ENCODE measurements at places on chromosomes 1 and 21. TPM values are rescaled to one million over a fixed set of nuclear protein-coding genes. Genes with fewer than 3 reads are reported as not detected.

- no peak for DNase-seq
Measured at GRCh38 chr1:29113413-29114117, 10.1 kb downstream of the TMEM200B start.

GRCh38 chr1:28530456-28530855, 22.4 kb upstream of the TRNAU1AP start:
- DNase-seq, result no peak

- DNase-seq, result no peak
Measured at GRCh38 chr1:39450956-39451606, 40.4 kb upstream of the BMP8A start.

- no peak for DNase-seq
Measured at GRCh38 chr21:41317458-41317857, 857 bp downstream of the FAM3B start.

GRCh38 chr1:70583522-70583921, 172.5 kb downstream of the CTH start:
- no peak for DNase-seq

DNA sequence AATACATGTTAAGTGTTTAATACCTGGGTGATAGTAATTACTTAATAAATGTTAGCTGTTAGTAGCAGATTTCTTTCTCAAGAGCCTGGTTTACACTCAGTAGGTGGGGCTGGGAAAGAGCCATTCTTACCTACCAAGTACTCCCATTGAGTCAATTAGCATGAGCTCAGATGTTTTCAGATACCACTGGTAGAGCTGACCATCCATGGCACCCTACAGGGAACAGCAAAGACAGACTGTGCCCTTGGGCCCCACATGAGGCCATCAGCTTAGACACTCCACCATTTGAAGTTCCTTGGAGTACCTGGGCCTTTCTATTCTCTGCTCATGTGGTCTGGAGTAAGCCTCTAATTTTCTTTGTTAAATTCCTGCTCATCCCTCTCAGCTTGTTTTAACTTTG, 179.3 kb downstream of the CACNA1E start:
- no peak for DNase-seq

GRCh38 chr1:3529099-3529729, 74.7 kb downstream of the ARHGEF16 start:
- no peak for DNase-seq

GRCh38 chr1:204349602-204350001, 10.1 kb downstream of the PLEKHA6 start:
- DNase-seq, result no peak

DNA sequence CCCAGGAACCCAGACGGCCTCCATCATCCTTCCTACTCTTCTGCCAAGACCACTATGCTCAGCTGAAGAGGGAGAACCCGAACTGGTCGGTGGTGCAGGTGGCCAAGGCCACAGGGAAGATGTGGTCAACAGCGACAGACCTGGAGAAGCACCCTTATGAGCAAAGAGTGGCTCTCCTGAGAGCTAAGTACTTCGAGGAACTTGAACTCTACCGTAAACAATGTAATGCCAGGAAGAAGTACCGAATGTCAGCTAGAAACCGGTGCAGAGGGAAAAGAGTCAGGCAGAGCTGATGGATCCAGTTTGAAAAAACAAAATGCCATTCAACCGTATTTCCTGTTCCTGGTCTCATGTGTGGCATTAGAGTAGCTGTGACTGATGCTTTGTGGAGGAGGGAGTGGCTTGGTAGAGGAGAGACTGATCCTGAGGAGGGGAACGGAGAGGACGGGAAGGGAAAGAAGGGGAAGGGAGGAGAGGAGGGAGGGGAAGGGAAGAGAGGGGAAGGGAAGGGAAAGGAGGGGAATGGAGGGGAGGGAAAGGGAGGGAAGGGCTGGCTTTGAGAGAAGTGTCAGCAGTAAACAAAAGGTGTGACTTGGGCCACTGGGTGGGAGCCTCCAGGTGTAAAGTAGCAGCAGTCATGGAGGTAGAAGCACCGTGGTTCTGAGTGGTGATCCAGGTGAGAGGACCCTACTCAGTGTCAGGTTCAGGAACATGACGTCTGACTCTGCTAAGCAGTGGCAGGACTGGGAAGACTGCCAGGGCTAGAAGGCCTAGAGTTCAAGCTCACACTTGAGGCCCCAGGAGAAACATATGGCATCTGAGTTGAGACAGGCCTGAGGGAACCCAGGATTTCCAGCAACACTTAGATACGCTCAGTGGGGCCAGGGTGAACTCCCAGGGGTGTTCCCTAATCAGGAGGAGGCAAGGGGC, 846 bp downstream of the HMGB4 start:
- DNase-seq, result no peak

DNA sequence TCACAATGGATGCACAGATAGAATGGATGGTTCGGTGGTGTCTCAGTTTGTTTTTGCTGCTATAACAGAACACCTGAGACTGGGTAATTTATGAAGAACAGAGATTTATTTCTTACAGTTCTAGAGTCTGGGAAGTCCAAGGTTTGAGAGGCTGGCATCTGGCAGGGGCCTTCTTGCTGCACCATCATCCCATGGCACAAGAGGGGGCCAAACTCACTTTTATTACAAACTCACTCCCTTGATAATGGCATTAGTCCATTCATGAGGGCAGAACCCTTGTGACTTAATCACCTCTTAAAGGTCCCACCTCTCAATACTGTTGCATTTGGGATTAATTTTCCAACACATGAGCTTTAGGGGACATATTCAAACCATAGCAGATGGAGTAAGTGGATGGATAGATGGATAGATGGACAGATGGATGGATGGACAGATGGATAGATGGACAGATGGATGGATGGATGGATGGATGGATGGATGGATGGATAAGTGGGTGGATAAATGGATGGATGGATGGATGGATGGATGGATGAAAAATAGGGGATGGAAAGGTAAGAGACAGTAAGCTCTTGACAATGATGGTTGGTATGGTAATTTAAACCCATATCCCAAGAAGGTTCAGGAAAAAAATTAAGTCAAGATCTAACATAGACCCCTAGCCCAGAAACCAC, 16.5 kb downstream of the CAMK2N1 start:
- no peak for DNase-seq

GRCh38 chr1:959731-960362, 537 bp upstream of the KLHL17 start:
- DNase-seq, result no peak

- no peak for DNase-seq
Measured at GRCh38 chr1:178997428-178997827, 28.3 kb upstream of the FAM20B start.

DNA sequence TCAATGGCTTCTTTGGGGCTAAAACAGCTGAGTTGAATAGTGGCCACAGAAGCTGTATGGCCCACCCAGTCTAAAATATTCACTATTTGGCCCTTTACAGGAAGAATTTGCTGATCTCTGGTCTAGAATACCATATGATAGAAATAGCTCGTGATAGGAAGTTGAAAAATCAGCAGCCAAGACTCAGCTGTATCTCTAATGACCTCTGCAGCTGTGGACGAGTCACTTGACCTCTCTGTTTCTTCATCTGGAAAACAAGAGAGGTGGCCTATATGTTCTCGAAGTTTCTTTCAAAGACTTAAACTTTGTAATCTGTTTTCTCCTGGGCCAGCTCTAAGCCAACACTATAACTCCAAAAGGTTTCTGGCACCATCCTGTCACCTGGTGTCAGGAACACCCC, 129.2 kb downstream of the ZBTB18 start:
- no peak for DNase-seq

DNA sequence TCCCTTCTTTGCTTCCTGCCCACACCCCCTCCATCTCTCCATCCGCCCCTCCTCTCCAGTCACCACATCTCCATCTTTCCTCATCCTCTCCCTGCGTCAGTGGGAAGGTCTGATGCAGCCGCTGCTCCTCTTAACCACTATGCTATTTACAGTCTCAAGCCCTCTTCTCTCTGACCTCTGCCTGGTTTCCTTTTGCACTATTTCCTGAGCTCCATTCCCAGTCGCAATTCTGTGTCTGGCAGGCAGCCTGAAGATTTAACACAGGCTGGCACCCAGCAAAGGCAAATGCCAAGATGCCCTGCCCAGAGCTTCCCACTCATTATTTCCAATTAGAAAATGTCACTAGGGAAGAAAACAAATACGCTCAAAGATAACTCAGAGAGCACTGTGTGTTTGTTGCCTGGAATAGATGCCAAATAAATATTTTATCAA, 89.6 kb upstream of the LPGAT1 start:
- DNase-seq, result no peak

DNA sequence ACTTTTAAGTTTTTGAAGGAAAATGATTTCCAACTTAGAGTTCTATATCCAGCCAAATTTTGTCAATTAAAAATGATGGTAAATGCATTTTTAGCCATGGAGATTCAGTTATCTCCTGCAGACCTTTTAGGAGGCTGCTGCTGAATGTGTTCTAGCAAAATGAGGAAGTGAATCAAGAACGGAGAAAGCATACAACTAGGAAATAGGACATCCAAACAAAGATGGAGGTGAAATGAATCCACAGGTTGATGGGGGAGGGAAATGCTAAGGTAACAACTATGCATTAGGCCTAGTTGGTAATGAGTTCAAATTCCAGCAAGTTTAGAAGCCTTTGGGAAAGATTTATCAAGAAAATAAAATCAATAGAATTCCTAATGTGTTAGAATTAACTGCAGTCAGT, 80.5 kb downstream of the FNBP1L start:
- no peak for DNase-seq

- DNase-seq, result no peak
Measured at GRCh38 chr1:232178191-232178590, 451.7 kb downstream of the SIPA1L2 start.

- no peak for DNase-seq
Measured at GRCh38 chr1:74426208-74426937, 86.0 kb downstream of the LRRC53 start.

- DNase-seq, result no peak
Measured at GRCh38 chr1:244874974-244875579, 10.7 kb upstream of the HNRNPU start.

GRCh38 chr1:117683571-117684285, 77.9 kb downstream of the TENT5C start:
- no peak for DNase-seq

DNA sequence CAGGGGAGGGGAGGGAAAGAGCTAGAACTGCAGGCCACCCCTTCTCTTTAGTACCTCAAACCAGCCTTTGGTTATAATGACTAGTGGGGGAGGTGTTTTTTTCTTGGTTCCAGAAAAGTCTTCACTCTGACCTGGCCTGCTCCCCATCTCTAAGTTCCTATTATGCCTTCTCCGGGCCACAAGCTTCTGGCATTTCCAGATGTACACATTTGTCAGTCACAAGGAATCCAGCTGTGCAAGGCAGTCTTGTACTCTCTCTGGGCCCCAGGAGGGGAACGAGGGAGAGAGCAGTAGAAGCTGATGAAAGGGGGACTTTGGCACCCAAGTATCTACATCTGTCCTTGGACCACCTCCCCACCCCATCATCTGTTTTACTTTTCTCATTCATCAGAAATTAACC, 2.7 kb upstream of the FALEC start:
- no peak for DNase-seq

DNA sequence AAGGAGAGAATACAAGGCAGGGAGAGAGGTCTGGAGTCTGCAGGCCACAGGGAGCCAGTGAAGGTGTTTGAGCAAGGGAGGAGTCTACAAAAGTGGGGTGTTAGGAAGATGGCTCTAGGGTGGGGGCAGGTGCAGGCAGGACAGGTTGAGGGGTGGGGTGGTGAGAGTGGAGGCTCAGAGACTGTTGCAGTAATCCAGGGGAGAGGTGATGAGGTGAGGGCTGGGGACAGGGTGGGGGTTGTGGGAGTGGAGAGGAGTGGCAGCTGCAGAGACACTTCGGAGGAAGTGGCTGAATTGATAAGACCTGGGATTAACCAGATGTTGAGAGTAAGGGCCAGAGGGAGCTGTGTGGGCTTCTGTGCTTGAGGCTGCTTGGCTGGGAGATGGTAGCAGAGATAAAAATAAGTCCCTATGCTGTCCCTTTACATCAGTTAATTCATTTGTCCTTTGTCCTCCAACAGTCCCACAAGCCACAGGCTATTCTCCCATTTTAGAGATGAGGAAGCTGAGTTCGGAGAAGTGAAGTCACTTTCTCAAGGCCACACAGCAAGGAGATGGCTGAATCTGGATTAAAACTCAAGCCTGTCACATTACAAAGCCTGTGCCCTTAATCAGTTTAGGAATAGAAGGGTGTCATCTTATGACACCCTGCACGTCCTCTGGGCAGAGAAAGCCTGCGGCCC, 54.8 kb upstream of the SYNC start:
- DNase-seq, result no peak

- DNase-seq, result no peak
Measured at GRCh38 chr1:29934255-29934772, 698.0 kb downstream of the PTPRU start.

- no peak for DNase-seq
Measured at GRCh38 chr1:38095454-38095931, 48.9 kb upstream of the POU3F1 start.

GRCh38 chr1:245375789-245376460, 221.1 kb downstream of the KIF26B start:
- no peak for DNase-seq

DNA sequence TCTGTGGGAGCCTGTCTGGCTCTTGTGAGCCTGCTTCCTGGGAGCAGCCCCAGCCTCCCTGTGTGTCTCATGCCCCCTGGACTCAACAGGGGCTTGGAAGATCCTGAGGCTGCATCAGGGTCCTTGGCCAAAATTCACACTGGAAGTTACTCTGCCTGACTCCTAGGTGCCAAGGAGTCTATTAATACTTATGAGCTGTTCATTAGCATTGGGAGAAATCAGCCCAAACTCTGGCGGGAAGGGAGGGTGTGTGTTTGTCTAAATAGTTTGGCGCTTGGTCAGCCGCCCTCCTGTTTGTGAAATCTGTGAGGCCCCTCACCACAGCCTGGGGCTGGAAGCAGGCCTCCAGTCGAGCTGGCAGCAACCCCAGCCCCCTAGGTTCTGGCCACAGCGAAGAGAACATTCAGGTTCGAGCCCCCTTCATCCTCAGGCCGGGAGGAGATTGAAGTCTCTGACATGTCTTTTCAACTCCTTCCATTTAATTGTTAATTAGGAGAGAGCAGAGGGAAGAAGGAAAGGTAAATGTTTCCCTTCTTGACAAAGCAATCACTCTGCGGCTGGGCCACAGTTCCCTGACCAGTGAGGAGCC, 82.1 kb upstream of the F3 start:
- no peak for DNase-seq

The SLC5A9 gene
- total RNA-seq, result not detected

The GBP4 gene
- total RNA-seq, result 32.5 TPM

The MACF1 gene
- 355 TPM for total RNA-seq

The LENEP gene
- total RNA-seq, result 0.66 TPM

The RGS18 gene
- 0.09 TPM for total RNA-seq

The SLFNL1 gene
- 0.39 TPM for total RNA-seq

The NTNG1 gene
- 0.25 TPM for total RNA-seq

The GPR25 gene
- total RNA-seq, result not detected

The DNAJC28 gene
- total RNA-seq, result 0.49 TPM

The PGLYRP4 gene
- total RNA-seq, result not detected

The CHIA gene
- 0.25 TPM for total RNA-seq

The IL19 gene
- total RNA-seq, result not detected

The FAM177B gene
- total RNA-seq, result not detected

The SHE gene
- not detected for total RNA-seq

The PDXK gene
- 70.3 TPM for total RNA-seq

The NPHP4 gene
- total RNA-seq, result 10.0 TPM
